Coronary artery (tissue), 2 donors: ENCODE measurements at places on chromosomes 7 and 10.
A peak's percentile ranks its signal among the peaks of the same experiment; 100 is the strongest.

- DNase-seq, result no peak
Measured at GRCh38 chr7:3430588-3430987, 129.5 kb downstream of the SDK1 start.

- DNase-seq, result no peak
Measured at GRCh38 chr10:60652628-60653027, 125.7 kb upstream of the CDK1 start.

DNA sequence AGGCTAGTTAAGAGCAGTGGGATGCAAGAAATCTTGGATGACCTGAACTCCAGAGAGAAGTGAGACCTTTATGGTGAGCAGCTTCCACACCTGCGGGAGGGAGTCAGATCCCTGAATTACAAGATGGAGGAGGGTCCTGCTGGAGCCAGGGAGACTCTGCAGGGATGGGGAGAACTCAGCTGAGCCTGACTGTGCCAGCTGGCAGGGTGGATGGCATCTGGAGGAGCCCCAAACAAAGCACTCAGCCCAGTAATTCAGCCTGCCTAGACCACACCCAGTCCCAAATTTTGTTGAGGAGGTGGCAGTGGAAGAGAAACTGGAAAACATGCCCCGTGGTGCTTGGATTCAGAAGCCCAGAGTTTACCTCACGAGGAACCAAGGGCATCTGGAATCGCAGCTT, 208.2 kb downstream of the WDR11 start:
- DNase-seq, result no peak

DNA sequence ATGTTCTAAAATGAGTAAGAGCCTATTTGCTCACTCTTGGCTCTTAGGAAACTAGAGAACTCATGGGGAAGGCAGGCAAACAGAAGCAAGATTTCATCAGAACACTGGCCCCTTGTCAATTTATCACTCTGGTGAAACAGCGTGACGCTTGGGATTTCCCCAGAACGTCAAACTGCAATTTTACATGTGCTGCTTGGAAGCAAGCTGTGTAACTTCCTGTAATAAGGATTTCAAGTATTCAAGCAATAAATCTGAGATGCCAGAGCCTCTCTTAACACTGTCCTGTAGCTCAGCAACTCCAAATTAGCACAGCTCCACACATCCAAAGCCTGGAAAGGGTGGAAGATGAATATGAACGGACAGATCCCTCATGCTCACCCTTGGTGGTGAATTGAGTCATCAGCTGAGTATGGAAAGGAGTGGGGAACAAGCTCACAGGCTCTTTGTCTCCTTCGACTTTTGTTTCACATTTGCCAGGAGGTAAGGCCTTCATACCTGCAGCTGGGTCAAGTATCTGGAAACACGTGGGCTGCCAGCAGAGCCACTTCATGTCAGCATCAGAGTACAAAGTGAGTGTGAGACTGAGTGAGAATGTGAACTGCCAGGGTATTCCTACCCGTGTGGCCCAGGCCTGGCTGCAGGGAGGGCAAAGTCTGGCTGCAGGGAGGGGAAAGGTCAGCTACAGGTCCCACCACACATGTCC, 140.4 kb upstream of the NAMPT start:
- peak; percentile 92 for DNase-seq

- no peak for DNase-seq
Measured at GRCh38 chr7:158494162-158494586, 93.4 kb downstream of the PTPRN2 start.

GRCh38 chr10:74293686-74294371, 142.8 kb downstream of the ADK start:
- no peak for DNase-seq

DNA sequence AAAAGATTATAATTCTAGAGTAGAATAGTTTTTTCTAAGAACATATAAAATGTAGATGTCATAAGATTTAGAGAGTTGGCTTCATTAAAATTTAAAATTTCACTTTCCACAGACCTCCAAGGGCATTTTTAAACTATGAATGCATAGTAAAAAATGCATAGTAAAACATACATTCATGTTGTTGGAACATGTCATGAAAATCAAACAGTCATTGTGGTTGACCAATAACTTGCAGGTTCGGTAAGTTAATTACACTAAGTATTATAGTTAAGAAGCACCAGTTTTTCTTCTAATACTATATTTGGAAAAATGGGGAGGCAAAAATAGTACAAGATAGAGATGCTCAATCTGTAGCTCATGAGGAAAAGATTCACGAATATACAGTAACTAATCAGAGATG, 61.5 kb upstream of the MACROH2A2 start:
- no peak for DNase-seq

- peak; percentile 14 for DNase-seq
Measured at GRCh38 chr7:128120116-128120515, 88.9 kb upstream of the LRRC4 start.

DNA sequence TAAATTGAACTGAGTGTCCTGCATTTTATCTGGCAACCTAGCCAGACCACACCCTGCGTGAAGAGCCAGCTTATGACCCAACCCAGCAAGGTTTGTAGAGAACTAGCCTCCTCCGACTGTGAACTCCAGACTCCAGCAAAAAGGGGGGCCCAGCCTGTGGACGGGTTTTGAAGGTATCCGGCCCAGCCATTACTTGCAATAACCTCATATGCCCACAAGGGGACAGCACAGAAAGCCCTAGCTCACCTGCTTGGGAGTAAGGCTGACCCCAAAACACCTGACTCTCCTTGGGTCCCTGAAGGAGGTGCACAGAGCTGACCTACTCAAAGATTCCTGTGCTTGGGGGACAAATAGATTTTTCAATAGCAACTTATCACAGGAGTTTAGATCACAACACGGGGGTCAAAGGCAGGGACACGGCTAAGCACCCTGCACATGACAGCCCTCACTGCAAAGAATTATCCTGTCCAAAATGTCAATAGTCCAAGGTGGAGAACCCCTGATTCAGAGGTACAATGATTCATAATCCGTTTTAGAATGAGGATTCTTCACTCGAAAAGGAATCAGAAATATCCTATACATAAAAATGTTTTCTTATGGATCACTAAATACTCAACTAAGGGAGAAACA, 4.6 kb downstream of the TRPV6 start:
- peak; percentile 67 for DNase-seq

DNA sequence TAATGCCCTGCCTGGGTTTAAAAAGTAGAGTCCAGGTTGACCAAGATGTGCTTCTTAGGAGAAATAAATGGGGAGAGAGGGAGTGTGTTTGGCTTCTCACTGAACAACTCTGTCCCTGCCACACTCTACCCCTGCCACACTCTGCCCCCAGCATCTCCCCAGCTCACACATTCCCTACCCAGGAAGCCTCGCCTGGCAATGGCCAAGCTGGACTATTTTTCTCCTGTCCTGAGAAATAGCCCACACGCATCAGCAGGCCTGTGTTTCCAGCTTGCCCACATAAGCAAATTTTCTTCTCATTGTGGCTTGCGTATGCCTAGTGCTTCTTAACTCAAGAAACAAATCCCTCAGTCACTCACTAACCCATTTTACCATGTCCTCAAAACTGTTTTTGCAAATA, 1.8 kb downstream of the LRRC18 start:
- DNase-seq, result peak; percentile 28

DNA sequence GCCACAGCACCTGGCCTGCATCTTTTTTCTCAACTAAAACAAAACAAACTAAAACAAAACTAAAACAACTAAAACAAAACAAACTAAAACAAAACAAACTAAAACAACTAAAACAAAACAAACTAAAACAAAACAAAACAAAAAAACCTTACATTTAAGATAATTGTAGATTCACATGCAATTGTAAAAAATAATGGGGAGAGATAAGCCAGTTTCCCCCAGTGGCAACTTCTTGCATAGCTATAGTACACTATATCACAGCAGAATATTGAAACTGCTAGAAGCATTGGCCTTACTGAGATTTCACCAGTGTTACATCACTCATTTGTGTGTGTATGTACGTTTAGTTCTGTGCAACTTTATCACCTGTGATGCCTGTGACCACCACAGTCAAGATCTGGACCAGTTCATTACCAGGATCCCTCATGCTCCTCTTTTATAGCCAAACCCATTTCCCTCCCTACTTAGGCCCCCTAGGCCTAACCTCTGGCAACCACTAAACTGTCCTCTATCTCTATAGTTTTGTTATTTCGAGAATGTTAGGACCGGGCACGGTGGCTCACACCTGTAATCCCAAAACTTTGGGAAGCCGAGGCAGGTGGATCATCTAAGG, 9.3 kb downstream of the FXYD4 start:
- no peak for DNase-seq

DNA sequence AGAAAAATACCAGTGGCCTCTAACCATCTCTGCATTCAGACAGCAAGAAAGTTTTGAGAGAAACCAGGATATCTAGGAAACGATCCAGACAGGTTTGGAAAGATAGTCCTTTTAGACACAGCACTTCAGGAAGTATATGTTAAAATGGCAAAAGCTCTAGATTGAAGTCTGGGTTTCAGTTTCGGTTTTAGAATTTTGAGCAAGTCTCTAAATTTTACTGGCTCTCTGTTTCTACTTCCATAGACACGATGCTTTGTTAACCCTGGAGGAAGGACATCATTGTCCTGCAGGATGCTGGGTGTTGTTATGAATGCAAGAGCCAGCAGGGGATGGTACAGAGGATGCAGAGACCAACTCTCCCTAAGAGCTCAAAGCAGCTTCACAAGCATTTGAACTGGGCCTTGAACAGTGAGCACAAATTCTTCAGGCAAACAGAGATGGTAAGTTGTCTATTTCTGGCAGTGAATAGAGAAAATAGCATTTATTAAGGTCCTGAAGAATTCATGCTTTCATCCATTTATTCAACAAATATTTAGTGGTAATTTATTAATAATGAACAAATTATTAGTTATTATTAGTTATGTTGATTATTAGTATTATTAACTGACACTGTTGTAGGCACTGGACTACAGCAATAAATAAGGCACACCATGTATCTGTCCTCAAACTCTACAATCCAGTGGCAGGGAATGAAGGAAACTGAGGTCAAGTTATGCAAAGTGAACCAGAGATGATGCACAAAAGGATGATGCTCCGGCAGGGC, 152.7 kb upstream of the NRP1 start:
- no peak for DNase-seq

DNA sequence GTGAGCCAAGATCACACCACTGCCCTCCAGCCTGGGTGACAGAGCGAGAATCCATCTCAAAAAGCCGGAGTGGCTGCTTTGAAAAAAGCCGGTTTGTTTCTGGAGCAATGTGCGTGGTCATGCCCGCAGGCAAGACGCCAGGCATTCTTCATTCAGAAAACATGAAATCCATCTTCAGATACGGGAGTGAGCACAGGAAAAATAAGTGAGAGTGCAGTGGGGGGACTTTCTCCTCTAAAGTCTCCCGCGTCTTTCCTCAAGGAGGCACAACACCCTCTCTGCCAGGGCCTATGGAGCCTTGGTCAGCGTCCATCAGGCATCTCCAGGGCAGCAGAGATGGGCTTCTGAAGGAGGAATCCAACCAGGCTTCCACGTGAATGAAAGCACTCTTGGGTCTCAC, 62.3 kb upstream of the DGKI start:
- no peak for DNase-seq

GRCh38 chr7:147775516-147776284, 814.9 kb upstream of the C7orf33 start:
- DNase-seq, result no peak

GRCh38 chr7:155896531-155897263, 84.4 kb upstream of the SHH start:
- DNase-seq, result no peak

- no peak for DNase-seq
Measured at GRCh38 chr10:86798025-86798424, 41.6 kb downstream of the BMPR1A start.

- DNase-seq, result no peak
Measured at GRCh38 chr7:153301936-153302335, 542.4 kb downstream of the ACTR3B start.

DNA sequence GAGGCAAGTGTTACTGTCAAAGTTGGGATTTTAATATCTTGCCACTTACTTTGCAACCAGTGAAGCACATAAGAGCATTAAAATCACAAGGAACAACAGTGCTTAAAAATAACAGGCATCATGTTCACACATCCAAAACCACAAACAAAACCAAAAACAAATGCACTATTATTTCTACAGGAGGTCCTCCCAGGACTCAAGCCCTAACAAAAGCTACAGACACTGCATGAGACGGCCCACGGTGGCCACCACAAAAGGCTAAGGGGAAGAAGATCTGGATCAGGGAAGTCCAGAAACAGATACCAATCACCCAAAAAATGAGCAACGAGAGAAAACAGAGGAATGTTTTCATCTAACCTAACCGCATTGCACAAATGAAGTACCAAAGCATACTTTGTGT, 158.4 kb downstream of the ZMYND11 start:
- peak; percentile 31 for DNase-seq

- DNase-seq, result no peak
Measured at GRCh38 chr10:46527241-46527811, 29.1 kb downstream of the GPRIN2 start.

GRCh38 chr10:43411536-43411935, 2.5 kb upstream of the HNRNPF start:
- DNase-seq, result no peak

- DNase-seq, result no peak
Measured at GRCh38 chr10:24762161-24762924, 38.7 kb upstream of the ARHGAP21 start.

DNA sequence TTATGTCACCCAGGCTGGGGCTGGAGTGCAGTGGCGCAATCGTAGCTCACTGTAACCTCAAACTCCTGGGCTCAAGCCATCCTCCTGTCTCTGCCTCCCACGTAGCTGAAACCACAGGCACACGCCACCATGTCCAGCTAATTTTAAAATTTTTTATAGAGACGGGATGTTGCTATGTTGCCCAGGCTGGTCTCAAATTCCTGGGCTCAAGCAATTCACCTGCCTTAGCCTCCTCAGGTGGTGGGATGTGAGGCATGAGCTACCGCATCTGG, 123.2 kb upstream of the PARD3 start:
- DNase-seq, result no peak

- no peak for DNase-seq
Measured at GRCh38 chr7:6250364-6250833, 22.0 kb downstream of the CYTH3 start.

DNA sequence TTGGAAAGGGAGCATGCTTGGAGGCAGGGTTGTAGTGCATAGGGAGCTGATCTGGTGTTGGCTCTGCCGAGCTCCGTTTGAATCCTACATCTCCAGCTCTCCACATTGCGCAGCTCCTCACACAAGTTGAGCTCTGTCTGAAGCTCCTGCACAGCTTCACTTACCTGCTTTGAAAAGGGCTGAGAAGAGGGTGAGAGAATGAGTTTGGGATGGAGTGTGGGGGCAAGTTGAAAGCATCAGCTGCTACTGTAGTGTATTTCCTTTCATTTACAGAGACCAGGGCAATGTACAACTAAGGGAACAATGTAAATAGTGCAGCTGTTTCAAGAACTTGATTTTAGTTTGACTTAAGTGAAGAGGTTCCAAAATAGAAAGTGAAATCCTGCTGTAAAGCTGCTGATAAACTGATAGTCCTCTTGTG, 88.5 kb downstream of the VTI1A start:
- DNase-seq, result no peak

- no peak for DNase-seq
Measured at GRCh38 chr7:25388681-25389080, 160.4 kb upstream of the NPVF start.

GRCh38 chr7:24963218-24963617, 16.8 kb downstream of the OSBPL3 start:
- DNase-seq, result no peak
